ENCODE measurements at places on chromosomes 6 and 20.

DNA sequence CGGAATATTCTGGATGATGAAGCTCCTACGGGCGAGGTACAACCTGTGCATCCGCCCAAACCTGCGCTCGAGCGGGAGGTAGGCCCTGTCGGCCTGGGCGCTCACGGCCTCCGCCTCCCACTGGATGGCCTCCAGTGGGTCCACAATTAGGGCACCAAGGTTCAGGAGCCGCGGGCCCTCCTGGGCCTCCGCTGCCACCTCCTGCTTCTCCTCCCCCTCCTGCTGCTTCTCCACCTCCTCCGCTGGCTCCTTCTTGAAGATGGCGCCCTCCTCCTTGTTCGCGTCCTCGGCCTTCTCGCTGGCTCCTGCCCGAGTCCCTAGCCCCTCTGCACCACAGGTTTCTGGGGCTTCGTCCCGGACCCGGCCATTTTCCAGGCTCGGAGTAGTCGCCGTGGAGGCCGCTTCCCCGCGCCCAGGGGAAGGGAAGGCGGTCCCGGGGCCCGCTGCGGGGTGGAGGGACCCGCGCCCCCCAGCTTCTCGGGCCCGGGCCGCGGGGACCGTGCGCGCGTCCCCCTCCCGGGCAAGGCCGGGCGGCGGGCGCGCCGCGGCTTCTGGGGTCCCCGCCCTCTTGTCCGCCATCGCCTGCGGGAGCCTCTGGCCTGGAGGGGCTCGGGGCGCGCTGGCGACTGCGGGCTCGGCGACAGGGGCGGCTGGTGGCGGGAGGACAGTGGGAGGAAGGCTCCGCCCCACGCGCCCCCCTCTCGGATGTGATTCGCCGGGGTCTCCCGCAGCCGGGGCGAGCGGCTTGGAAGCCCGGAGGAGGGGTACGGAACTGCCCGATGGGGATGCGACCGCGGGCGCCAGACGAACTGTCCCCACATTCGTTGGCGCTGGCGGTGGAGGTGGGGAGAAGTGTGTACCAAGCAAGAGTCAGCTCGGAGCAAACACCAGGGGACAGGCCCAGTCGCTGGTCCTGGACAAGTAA is 17.6 kb downstream of the PLAGL2 start:
- peak; percentile 37 for DNase-seq

DNA sequence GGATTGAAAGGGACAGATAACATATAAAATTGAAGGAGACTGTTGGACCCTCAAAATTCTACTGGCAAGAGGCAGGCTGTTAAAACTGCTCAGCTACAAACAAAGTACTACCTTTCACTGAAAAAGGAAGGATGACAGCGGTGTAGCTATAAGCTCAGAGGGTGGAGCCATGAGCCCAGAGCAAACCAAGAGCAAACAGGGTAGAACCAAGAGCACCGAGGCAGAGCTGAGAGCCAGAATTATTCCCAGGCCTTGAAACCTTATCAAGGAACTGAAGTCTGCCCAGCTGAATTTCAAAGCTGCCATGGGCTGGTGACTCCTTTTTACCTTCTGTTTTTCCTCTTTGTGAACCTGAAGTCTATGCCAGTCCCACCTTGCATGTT is 74.7 kb upstream of the SLC4A11 start:
- DNase-seq = no peak

DNA sequence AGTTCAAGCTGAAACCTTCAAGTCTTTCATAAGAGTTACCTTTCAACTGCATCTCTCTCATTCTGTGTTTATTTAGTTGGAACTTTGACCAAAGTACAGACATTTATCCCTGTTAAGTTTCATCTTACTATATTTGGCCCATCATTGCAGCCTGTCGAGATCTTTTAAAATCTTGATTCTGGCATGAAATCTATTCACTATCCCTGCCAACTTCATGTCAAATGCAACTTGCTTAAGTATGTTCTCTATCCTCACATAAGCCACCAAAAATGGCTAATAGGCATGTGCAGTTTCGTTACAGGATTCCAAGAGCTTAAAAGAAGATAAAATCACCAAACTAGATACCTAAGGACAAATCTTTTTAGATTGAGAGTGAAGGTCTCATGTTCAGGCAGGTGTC is 117.5 kb upstream of the KCNQ5 start:
- no peak for DNase-seq

GRCh38 chr6:147941143-147941542 is 401.5 kb upstream of the SASH1 start:
- DNase-seq = no peak

DNA sequence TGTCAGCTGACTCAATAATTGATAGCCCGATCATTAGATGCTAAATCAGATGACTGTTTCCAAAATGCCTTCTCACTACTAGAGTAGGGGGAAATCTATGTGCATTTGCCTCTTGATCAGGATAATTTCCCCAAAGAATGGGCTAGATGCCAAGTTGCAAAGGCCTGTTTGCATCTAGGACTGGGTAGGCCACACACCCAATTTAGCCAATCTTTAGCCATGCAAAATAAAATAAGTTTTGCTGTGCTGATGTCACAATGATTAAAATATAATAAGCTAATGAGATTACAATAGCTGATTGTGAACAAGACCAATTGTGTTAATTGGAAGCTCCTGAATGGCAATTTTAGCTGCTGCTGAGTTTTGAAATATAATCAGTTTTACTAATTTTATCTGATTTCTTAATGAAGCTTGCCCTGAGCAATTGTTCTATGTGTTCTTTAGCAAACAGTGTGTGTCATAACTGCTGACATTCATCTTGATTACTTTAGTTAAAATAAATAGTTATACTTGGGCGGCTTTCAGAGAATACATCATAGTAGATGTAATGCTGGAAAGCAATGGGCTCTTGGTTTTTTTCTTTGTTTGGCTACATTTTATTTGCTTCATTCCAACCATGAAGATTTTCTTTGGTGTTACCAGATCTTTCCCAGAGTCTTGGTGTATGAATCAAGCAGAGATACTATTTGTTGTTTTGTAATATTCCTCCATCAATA is 973.2 kb upstream of the SLC35B3 start:
- DNase-seq = no peak

GRCh38 chr6:144377586-144378210 is 92.6 kb downstream of the UTRN start:
- DNase-seq = no peak

DNA sequence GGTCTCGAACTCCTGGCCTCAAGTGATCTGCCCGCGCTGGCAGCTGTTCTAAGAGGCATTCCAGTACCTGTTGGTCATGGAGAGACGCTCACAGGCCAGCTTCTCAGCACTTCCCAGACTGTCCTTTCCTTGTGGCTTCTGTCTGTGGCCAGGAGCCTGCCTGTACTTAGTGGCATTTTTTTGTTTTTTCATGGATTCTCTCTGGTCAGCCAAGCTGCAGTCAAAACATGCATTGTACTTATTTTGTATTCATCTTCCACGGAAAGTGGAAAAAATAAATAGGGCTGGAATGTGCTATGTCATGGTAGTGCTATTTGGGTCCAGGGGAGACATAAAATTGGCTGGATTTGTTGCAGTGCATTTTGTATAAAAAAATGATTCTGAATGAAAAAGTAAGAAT is 29.1 kb downstream of the ZDHHC14 start:
- DNase-seq = no peak

GRCh38 chr6:63521475-63522210 is 50.6 kb upstream of the LOC128125822 start:
- DNase-seq = no peak

GRCh38 chr20:3652676-3653596 is 10.3 kb downstream of the GFRA4 start:
- no peak for DNase-seq

- DNase-seq = no peak
Observed at GRCh38 chr6:129440691-129441090, 269.3 kb downstream of the ARHGAP18 start.

- no peak for DNase-seq
Observed at GRCh38 chr6:2950713-2951112, 20.7 kb downstream of the SERPINB6 start.

DNA sequence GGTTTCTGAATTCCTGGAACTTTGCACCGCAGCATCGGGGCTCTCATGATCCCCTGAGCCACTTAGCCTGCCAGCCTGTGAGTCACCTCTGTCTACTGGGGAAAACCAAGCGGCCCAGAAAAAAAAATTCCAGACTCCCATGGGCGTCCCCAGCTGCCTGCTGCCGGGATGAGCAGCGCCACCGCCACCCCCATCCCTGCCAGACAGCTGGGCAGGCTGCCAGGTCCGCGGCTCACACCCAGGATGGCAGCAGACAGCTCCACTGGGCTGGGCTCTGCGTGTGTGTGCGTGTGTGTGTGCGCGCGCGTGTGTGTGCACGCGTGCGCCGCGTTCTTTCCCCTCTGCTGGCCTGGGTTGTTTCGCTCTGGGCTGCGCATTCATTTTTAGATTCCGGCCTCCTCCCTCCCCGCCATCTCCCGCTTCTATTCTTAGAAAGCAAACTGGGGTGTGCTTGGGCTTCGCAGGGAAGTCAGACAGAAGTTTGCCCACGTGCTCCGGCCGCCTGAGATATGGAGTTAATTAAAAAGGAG is 38.9 kb upstream of the PMEPA1 start:
- DNase-seq = peak; percentile 36

GRCh38 chr20:11204926-11205768 is 531.3 kb upstream of the JAG1 start:
- DNase-seq = no peak

GRCh38 chr6:138035070-138035469 is 72.1 kb downstream of the PERP start:
- no peak for DNase-seq

Data from CD8-positive, alpha-beta memory T cell (primary cell).